ENCODE measurements at places on chromosomes 7 and 10.

GRCh38 chr7:27346531-27347275 is 104.1 kb downstream of the EVX1 start:
- peak; percentile 73 for DNase-seq

- no peak for DNase-seq
These were observed 128.4 kb downstream of the NRBF2 start for GRCh38 chr10:63261496-63261895.

- peak; percentile 61 for DNase-seq
These were observed 59.6 kb upstream of the CAPZA2 start for GRCh38 chr7:116802746-116803152.

DNA sequence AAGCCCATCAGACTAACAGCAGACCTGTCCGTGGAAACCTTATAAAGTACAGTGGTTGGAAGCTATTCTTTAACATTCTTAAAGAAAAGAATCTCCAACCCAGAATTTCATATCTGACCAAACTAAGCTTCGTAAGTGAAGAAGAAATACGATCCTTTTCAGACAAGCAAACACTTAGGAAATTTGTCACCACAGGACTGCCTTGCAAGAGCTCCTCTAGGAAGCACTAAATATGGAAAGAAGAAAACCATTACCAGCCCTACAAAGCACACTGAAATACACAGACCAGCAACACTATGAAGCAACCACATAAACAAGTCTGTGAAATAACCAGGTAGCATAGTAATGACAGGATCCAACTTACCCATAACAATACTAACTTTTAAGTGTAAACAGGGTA is 177.7 kb upstream of the PRSS1 start:
- DNase-seq, result no peak

DNA sequence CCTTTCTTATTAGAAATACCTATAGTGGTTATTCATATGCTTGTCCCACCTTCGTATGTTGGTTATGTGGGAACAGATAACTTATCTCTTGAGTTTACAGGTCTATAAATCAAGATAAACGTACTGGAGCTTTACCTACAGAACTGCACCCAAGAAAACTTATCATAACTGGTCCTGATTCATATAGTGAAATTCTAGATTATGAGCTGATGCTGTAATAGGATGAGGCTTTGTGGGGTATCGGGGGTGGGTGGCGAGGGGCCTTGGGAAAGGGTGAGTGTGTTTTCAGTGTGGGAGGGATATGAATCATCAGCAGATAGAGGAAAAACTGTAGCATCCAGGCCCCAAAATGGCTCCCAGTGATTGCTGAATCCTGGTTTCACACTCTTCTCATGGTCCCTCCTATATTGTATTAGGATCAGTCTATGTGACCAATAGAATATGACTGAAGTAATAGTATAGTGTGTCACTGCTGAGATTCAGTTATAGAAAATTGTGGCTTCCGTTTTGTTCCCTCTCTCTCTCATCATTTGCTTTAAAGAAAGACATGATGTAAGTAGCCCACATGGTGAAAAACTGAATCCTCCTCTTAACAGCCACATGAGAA is 706.8 kb upstream of the LRRTM3 start:
- no peak for DNase-seq

GRCh38 chr7:26853788-26854393 is 10.5 kb downstream of the SKAP2 start:
- no peak for DNase-seq

- DNase-seq, result no peak
These were observed 79.6 kb downstream of the LARP4B start for GRCh38 chr10:851901-852300.

GRCh38 chr10:86817246-86817645 is 60.8 kb downstream of the BMPR1A start:
- no peak for DNase-seq

- peak; percentile 98 for DNase-seq
These were observed at the start of gene SERPINE1 for GRCh38 chr7:101126651-101127459. Gene SERPINE1, plus strand, starts transcription at chr7:101127104. Its CDS starts 1,290 bp downstream, at chr7:101128394.

GRCh38 chr10:6070660-6071059 is 8.5 kb upstream of the IL2RA start:
- no peak for DNase-seq

- peak; percentile 79 for DNase-seq
These were observed 169.2 kb downstream of the SEMA3A start for GRCh38 chr7:84025332-84025927.

GRCh38 chr7:95395755-95396135 is 430 bp downstream of the PON3 start:
- no peak for DNase-seq

- DNase-seq, result no peak
These were observed 67.0 kb upstream of the PRLHR start for GRCh38 chr10:118662228-118663035.

DNA sequence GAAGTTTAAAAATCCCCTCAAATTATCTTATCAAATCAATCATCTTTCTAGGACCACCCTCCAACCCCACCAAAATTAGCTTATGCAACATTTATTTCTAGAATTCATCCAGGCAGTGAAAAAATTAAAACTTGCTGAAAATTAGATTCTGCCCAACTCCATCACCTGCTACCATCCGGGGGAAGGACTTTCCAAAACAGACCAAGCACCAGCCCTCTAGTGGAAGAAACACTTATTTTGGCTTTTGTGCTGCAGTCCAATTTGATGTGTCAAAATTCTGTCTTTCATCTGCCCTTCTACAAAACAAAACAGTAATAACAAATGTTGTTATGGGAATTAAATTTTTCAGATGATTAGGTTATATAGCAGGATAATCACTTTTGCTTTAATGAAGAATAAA is 35.1 kb downstream of the GCC1 start:
- DNase-seq, result no peak

DNA sequence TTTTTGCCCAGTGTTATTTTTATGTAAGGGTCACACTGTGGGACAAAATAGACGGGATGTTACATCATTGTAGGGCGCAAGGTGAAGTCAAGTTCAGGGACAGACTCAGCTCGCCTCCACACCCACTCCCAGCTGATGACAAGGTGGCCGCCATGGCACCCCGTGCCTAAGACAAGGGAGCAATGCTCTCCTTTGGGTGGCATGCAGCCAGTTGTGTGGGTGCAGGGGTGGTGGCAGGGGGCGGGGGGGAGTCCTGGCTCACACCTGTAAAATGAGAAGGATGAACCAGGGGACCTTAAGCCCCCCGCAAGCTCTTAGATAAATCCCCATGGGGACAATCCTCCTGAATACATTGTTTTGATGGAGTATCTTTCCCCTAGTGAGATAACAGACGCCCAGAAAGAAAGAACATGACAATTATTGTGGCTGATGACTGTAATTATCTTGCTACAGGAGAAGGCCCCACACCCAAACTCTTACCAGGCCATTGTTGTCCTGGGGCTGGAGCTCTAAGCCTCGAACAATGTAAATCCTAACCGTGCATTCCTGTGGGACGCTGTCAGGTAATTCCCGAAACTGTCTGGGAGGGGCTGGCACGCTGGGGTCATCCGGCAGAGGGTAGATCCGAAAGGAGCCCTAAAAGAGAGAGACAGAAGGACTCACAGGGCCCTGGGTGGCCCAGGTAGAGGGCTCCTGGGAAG is 148.7 kb downstream of the MYOF start:
- no peak for DNase-seq

DNA sequence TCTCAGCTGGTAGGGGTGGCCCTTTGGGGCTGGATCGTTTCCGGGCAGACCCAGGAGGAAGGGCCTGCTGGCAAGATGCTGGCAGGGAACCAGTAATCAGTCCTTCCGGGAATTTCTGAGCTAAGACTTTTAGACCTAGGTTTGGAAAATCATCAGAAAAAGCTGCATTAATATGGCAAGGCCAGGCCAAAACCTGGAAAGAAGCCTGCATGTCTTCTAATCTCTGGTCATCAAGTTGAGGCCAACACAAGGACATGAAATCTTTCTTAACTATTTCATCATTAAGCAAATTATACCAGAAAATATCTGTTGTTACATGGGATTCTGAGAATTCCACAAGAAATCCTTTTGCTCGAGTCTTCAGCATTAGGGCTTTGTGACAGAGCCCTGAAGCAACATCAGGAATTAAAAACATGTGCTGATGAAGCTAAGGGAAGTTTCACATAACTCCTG is 19.9 kb downstream of the CPA1 start:
- DNase-seq, result no peak

- DNase-seq, result no peak
These were observed 109.3 kb upstream of the ARID5B start for GRCh38 chr10:61792097-61792716.

- no peak for DNase-seq
These were observed 108.9 kb upstream of the GATA3 start for GRCh38 chr10:7945469-7946187.

GRCh38 chr10:97483506-97483905 is 14.7 kb downstream of the MMS19 start:
- DNase-seq, result no peak

DNA sequence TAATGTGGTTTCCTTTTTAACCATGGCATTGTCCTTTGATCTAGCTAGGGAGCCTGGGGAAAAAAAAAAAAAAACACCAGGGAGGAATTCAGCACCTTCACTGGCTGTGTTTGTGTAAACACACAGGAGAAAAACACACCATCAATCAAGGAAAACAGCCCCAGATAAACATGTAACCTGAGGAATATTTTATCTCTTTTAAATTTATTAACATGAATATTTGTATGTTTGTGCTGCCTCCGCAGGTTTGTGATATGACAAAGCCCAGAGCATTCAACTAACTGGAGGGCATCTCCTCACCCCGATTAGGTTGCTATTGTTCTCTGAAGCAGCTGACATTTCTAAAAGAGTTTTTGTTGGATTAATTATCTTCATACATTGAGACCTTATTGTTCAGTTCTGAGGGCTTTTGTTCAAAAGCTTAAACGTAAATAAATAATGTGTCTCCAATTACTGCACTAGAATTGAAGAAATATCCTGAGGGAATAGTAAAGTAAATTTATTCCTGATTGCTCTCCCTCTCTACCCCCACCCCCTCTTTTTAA is 89.4 kb upstream of the SEMA3E start:
- DNase-seq, result no peak

DNA sequence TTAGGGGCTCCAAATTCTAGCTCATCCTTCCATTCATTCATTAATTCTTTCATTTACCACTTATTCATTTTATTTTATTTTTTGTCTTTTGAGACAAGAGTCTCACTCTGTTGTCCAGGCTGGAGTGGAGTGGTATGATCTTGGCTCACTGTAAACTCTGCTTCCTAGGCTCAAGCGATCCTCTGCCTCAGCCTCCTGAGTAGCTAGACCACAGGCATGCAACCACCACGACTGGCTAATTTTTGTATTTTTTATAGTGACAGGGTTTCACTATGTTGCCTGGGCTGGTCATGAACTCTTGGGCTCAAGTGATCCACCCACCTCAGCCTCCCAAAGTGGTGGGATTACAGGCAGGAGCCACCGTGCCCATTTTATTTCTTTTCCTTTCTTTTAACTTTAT is 31.6 kb downstream of the FGF8 start:
- DNase-seq, result no peak

DNA sequence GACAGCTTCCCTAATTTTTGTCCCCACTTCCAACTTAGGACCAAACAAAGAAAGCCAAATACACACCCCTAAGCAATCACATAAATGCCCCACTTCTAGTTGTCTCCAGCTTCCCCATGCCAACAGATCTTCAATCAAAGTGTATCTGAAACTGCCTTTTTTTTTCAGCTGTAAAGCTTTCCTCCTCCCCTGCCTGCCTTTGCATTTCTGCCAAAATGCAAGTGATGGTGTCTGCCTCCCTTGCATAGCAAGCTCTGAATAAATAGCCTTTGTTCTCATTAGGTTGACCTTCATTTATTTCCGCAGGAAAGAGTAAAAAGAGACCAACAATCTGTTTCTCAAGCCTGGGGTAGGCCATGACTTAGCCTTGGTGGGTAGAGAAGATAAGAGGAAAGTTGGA is 459.4 kb downstream of the GPAM start:
- no peak for DNase-seq

DNA sequence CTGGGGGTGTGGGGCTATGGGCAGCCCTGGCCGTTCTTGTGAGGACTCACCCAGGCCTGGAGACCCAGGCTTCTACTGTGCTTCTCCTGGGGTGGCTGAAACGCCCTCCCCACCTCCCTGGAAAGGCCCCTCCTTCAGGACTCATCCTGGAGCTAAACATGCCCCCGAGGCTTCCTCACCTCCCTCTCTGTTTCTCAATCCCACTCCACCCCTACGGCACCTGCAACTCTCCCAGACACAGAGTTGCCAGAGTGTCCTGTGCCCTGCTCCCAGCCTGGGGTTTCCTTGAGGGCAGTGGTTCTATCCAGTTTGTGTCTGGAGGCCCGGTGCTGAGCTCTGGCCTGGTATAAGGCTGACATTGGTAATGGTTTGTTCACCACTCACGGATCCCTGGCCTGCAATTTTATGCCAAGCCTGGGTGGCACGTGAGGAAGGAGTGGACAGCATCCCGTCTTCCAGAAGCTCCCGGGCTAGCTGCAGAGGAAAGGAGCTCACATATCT is 68.0 kb downstream of the GRID1 start:
- DNase-seq, result no peak

DNA sequence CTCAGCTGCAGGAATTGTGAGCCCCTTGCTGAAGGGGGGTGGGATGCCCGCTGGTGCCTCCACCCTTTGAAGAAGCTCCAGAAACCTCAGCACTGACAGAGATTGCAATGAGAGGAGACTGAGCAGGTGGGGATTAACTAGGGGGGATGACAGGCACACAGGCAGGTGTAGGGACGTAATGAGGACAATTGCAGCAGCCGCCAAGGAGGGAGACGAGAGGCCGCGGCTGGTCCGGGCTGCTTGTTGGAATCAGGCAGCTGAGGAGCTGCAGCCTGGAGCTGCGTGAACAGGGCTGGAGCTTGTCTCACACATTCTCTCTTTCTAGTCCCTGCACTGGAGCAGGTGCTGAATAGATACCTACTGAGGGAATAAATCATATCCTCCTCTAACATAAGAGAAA is 122.0 kb upstream of the TCERG1L start:
- DNase-seq, result no peak

- no peak for DNase-seq
These were observed 8.4 kb downstream of the SEM1 start for GRCh38 chr7:96701258-96701657.

DNA sequence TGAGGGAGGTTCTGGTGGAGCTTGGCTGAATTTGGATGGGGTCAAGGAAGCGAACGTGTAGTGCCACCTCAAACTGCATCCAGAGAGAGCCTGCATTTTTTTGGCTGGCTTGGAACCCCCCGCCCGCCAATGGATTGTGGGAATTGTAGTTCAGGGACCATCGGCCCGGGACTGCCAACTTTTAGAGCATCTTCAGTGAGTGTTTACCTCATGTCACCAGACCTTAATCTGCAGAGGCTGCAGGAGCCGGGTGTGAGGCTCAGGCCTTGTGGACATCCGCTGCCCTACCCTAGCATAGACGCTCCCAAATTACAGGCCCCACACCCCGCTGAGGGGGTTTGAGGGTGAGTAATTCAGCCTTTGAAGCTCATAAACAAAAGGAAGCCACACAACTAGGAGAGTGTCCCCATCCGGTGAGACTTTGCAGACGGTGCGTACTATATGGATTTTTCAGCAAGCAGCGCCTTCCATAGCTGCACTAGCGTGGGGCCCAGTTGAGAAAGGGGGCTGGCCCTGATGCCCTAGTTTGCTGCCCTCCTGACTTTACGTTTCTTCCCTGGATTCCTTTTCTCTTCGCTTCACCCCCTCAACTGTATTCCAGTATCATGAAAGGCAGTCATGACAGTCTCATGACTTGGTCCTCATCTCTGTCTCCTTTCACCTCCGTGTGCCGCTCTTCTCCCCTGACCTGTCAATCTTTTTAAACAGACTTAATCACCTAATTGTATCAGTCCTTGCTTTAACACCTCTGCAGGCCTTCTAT is 717 bp downstream of the CNPY4 start:
- no peak for DNase-seq
